ENCODE measurements at places on chromosomes 5 and 9.
A peak's percentile ranks its signal among the peaks of the same experiment; 100 is the strongest.

GRCh38 chr9:136023410-136024225, 62.4 kb upstream of the UBAC1 start:
- no peak for DNase-seq

DNA sequence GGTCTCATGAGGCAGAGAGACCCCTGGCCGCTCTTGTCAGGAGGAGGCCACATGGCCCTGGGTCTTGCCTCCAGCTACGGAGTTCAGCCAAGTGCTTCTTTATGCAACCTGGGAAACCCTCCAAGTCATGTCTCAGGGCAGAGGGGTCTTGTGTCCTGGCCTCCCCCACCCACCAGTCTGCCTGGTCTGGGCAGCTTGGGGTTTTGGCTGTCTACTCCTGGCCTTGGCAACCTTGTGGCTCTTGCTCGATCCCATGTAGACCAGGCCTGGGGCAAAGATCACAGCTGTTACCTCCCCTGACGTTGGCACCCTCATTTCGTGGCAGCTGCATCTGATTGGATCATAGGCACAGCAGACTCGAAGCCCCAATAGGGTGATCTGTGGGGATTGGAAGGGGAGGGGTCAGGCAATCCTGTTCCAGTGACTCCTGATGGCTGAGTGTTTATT, 28.4 kb downstream of the JADE2 start:
- no peak for DNase-seq

DNA sequence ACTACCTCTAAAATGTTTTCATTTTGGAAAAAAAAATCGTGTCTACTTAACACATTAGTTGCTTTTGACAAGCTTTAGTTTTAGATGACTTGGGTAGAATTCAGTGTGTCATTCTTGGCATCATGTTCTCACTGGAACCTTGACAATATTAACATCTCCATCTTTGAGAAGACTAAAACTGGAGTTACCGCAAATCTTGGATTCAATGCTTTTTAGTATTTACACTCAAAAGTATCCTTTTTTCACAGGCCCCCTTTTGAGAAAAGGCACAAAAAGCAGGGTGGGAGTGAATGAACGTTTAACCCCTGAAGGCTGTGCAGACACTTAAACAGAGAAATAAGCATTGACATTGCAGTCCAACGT, 549.1 kb downstream of the CSNK1G3 start:
- no peak for DNase-seq

- no peak for DNase-seq
Observed at GRCh38 chr5:151897896-151898295, 26.8 kb downstream of the GLRA1 start.

- no peak for DNase-seq
Observed at GRCh38 chr5:14003936-14004335, 59.4 kb upstream of the DNAH5 start.

GRCh38 chr9:132116583-132116982, 36.9 kb upstream of the MED27 start:
- no peak for DNase-seq

DNA sequence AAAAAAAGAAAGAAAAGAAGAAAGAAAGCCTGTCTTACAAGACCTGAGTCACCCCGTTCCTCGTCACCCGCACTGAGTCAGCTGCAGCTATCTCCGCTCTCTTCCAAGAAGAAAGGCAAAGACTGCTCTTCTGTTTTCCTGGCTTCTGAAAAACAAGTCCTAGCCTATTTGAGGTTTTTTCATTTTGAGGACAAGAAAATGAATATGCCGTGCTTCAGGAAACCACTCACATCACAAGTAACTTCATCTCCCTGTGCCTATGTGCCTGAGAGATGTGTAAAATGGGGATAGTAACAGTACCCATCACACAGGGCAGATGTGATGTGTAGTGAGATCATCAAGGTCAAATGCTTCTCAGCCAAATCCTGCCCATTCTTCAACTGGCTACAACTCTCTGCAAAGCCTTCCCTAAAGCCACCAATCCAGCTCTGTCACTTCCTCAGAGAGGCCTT, 78.4 kb downstream of the GLDC start:
- DNase-seq, result no peak

- peak; percentile 41 for DNase-seq
Observed at GRCh38 chr9:70484232-70485130, 70.0 kb upstream of the KLF9 start.

DNA sequence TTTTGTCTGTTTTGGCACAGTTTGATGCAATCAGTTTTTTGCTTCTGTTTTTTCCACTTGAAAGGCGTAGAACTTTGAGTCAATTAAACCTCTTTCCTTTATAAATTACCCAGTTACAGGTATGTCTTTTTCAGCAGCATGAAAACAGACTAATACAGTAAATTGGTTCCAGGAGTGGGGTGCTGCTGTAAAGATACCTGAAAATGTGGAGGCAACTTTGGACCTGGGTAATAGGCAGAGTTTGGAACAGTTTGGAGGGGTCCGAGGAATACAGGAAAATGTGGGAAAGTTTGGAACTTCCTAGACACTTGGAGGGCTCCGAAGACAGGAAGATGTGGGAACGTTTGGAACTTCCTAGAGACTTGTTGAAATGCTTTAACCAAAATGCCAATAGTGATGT, 2022.2 kb downstream of the MAT2B start:
- DNase-seq, result no peak

- no peak for DNase-seq
Observed at GRCh38 chr9:121026260-121026691, 23.8 kb downstream of the C5 start.

DNA sequence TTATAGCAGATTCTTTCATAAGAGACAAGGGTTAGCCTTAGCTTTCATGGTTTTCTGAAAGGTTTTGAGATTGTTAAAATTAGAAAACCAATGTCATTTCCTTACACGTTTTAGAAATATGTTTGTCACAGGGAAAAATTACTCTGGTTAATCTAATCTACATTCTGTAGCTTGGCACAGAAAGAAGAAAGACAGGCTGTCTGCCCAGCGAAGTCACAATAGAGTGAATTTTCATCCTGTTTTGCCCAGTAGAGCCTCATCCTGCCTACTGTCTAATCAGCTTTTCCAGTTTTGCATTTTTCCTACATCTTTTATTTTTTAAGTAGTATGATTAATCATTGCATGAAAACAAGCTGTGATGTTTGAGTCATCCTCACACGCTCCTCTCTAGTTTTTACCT, 688.8 kb downstream of the MTRR start:
- DNase-seq, result no peak

GRCh38 chr9:88950341-88951154, 40.7 kb upstream of the S1PR3 start:
- no peak for DNase-seq

DNA sequence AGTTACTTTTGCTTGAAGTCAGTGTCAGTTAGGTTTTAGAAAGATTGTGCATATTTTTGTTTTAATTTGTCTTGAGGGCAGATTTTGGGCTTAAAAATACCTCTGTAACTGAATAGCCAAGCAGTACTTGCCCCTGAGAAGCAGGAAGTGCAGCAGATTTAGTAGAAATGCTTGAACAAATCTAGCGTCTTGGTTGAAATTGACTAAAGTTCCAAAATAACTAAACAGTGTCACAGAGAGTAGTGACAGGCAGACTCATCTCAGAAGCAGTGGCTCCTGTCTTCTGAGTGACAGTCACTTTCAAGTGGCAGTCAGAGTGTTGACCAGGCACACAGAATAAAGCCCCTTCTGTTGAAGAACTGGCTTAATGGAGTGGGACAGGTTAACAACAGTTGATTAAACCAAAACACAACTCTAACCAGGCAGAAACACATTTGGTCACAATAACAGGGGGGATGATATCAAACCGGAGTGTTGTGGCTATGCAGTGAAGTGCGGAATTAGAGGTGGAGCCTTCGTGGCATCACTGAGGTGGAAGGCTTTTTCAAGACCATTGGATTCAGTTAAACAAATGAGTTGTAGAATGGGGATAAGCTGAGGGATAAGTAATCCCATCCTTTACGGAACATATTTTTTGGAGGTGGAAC, 29.1 kb downstream of the TRIO start:
- DNase-seq, result no peak

DNA sequence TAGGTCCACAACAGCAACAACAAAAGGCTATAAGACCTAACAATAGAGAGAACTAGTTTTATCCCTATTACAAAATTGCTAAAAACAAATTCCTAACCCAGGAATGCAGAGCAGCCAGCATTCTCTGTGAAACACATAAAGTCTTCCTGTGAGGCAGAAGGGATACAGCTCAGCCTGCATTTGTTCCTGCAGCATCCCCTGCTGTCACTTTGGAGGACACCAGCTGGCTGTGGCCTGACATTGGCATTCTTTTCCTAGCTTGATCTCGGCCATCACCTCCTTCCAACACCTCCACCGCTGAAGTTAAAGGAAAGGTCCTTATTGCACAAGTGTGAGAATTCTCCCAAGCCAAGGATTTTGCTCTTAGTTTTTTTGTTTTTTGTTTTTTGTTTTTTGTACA, 186.1 kb downstream of the SNCAIP start:
- no peak for DNase-seq

GRCh38 chr5:95615164-95615467, 4.8 kb upstream of the GPR150 start:
- DNase-seq, result no peak

GRCh38 chr9:26551451-26551850, 341.2 kb downstream of the CAAP1 start:
- no peak for DNase-seq

GRCh38 chr9:124415852-124416484, 726 bp upstream of the PSMB7 start:
- no peak for DNase-seq

DNA sequence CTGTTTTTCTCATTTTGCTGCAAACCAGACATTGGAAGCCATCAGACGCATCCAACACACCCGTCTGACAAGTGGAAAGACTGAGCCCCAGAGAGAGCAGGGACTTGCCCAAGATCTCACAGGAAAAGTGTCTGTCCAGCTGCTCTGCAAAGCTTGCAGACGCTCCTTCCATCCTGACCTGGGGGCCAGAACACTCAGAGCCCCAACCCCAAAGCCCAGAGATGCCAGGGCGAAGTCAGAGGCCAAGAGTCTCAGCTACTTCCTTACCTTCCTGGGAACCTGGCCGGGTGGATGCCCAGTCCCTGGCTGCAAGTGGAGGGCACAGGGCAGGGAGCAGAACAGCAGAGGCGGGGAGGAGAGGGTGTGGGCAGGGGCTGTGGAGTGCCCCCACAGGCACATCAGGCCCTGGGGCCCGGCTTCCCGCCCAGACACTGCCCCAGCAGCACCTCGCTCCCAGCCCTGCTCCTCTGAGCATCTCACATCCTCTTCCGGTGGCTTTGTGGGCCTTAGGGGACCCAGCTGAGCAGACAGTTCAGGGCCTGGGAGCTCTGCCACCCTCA, 9.7 kb upstream of the RALGDS start:
- no peak for DNase-seq

DNA sequence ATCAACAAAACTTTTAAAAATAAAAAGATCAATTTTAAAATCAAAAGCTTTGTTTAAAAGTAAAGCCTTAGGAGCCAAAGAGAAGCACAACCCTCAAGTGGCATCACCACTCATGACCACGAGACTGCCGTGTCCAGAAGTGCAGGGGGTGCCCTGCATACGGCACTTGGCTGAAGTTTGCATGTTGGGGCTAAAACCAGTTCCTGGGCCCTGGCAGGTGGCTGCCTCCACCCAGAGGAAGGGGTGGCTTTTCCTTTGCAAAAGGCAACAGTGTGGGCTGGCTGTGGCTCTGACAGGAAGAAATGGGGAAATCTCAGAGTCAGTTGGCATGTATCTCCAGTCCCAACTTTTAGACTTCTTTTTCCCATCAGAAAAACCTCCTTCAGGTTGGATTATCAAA, 15.3 kb downstream of the TRMO start:
- no peak for DNase-seq

DNA sequence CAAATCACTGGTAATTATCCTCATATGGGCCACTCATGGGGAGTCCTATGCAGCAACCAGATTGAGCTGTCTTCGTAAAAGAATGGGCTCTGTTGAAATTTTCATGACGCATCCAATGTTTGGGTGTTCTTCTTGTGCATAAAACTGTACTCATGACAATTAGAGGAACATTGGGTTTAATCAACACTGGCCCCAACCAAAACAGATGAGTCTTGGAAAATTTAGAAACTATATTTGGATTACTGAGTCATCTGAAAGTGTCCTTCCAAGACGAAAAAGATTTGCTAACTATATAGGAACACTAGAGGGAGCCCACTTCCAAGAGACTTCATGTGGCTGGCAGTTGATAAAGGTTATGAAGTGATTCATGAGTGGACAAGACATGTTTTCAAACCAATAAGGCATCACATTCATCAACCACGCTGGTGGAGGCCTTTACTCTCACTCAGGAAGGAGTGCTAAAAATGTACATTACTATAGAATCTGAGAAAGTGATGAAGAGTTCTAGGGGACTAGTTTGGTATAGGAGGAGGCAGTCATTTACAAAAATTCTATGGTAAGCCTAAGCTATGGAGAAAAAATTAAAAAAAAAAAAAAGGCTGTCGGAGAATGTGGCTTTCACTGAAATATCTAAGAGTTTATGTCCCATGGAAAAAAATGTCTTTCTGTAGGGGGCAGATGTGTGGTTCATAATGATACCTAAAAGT, 313.5 kb downstream of the PRDM9 start:
- peak; percentile 38 for DNase-seq

DNA sequence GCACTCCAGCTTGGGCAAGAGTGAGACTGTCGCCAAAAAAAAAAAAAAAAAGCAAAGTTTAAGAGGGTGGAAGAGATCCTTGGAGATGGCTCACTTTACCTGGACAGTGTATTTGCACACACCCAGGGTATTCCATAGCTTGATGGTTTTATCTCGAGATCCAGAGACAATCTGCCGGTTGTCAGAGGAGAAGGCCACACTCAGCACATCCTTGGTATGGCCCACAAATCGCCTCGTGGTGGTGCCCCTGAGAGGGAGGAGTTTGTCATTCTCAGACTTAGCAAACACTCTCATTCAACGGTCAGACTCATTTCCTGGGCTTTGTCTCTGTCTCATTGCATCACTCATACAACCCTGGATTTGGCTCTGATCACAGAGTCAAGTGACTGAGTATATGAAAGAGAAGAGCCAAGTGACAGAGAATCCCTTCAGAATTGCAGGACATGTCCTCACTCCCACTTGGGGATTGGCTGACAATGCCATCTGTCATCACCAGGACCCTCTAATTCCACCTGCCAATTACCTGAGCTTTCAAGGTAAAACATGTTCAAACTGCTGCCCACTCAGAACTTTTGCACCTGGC, 2.2 kb downstream of the RACK1 start:
- no peak for DNase-seq

GRCh38 chr9:22005702-22006606, 3.2 kb downstream of the CDKN2B start:
- DNase-seq, result no peak

DNA sequence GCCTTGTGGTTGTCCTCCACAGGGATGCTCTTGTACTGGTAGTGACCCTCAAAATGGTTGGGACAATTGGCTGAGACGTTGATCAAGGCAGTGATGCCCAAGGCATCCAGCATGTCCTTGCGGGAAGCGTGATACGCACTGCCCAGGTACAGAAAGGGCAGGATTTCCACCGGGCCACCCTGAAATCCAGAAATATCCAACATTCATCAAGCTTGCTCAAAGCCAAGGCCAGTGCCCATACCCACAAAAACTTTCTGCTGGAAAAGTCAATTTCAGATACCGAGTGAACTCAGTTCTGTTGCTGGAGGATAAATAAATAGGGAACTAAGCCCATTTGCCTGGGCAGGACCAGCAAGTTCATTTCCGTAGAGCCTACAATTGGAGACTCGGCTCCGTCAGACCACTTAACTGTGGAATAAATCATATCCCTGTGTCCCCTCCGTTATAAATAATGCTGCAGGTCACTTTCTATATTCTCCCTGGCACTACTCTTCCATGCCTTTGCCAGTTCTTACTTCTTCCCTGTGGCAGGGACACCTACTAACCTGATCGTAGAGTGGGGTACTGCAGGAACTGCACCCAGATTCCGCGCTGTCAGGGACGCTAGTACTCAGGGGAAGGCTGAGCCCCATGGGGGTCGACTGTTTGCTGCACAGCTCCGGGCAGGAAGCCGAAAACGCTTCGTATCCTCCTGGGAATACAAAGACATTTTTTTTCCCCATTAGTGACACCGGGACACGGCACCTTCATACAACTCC, 1.2 kb downstream of the DUSP1 start:
- DNase-seq, result peak; percentile 3
